ENCODE measurements at places on chromosomes 3 and 15.

GRCh38 chr3:129867506-129868124 lies 25.9 kb downstream of the TMCC1 start:
- no peak for DNase-seq

DNA sequence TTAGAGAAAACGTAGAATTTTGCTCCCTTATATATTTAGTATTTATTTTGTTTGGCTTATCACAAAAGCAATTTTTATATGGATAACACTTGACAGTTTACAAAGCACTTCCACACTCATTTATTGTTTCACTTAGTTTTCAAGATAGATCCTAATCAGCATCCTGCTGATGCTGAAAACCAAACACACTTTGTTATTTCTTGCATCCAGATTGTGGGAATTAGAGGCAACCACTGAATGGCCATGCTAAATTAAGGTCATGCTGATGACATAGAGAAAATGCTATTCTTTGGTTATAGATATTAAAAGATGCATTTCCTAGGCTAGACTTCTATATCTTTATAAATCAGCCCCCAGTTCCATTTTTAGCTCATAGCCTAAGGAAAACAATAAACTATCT lies 474.1 kb upstream of the KCNMB2 start:
- DNase-seq: no peak

DNA sequence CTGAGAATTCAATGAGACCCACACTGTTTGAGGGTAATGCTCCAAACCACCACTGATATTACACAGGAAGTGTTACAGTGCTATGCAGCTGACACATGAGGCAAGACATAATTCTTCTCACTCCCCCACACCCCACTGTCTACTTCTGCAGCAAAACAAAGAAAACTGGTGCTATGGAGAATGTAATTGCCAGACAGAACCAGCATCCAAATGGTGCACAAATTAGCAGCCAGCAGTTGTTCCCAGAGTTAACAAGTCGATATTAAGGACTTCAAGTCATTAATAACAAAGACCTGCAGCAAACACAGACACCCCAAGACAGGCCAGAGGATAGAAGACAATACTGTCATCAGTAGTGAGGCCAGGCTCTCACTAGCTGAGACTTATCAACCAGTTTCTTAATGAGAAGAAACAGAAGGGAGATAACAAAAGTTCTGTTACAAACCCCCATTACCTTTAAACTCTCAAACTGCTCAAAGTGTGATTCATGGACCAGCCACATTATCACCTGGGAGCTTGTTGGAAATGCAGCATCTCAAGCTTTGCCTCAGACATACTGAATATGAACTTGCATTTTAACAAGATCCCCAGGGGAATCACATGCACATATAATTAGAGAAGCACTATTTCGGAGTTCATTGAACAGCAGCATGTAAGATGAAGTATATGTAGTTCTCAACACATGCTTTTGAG lies 58.7 kb upstream of the FNDC3B start:
- no peak for DNase-seq

- no peak for DNase-seq
Measured at GRCh38 chr3:67655364-67656121, 1.1 kb upstream of the SUCLG2 start.

- no peak for DNase-seq
Measured at GRCh38 chr3:58608648-58609047, 31.5 kb upstream of the FAM107A start.

- DNase-seq: no peak
Measured at GRCh38 chr3:193662757-193663322, 69.8 kb downstream of the OPA1 start.

- DNase-seq: peak; percentile 6
Measured at GRCh38 chr3:179449636-179450035, 1.6 kb downstream of the GNB4 start.

DNA sequence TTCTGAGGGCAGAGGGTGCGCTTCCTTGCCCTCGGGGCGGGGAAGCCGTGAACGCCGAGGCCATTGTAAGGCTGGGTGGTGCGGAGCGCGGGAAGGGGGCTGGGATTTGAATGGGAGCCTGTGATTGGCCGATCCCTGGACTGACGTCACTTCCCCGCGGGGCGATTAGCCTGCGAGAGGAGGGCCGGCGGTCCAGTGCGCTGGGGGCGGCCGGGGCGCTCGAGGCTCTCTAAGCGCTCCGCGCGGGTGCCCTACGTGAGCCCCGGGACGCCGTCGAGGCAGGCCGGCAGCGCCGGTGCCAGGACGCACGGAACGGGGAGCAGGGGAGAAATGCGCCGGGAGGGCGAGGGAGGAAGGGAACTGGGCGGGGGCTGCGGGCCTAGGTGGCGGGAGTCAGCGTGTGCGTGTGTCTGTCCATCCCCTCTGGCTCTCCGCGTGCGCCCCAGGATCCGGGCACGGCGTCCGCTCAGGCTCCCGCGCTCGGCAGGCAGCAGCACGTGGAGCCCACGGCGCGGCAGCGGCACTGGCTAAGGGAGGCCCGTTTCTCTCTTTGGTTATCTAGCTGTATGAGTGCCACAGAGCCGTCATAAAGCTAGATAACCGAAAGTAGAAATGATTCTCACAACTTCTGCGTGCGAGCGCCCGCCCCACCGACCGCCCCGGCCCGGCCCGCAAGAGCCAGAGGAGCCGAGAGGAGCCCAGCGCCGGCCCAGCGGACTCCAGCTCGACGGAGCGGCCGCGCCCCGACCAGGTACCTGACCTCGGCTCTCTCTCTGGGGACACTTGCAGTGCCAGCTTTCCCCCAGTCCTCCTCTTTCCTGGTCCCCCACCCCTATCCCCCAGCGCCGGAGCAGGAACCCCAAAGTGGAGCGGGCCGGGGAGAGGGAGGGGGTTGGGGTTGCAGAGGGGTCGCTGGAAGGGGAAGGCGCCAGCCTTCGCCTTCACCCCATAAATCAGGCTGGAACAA lies 33.1 kb upstream of the POLG start:
- no peak for DNase-seq

- DNase-seq: peak; percentile 50
Measured at GRCh38 chr3:159828542-159828943, 160.1 kb upstream of the IL12A start.

All from stromal cell of bone marrow (primary cell).